ENCODE measurements at places on chromosomes 1 and 21. TPM values are rescaled to one million over a fixed set of nuclear protein-coding genes. Genes with fewer than 3 reads are reported as not detected.

RPRD2 gene
- 20.8 TPM for total RNA-seq

URB2 gene
- 3.2 TPM for total RNA-seq

WNT3A gene
- total RNA-seq: not detected

BMP8B gene
- total RNA-seq: 0.27 TPM

EXOSC10 gene
- 15.8 TPM for total RNA-seq

IL19 gene
- not detected for total RNA-seq

S100A3 gene
- total RNA-seq: 0.70 TPM

EPHX1 gene
- total RNA-seq: 68.6 TPM

EEIG2 gene
- 5.1 TPM for total RNA-seq

C4BPA gene
- 0.08 TPM for total RNA-seq

IFFO2 gene
- total RNA-seq: 4.4 TPM

NBPF4 gene
- not detected for total RNA-seq

DNA sequence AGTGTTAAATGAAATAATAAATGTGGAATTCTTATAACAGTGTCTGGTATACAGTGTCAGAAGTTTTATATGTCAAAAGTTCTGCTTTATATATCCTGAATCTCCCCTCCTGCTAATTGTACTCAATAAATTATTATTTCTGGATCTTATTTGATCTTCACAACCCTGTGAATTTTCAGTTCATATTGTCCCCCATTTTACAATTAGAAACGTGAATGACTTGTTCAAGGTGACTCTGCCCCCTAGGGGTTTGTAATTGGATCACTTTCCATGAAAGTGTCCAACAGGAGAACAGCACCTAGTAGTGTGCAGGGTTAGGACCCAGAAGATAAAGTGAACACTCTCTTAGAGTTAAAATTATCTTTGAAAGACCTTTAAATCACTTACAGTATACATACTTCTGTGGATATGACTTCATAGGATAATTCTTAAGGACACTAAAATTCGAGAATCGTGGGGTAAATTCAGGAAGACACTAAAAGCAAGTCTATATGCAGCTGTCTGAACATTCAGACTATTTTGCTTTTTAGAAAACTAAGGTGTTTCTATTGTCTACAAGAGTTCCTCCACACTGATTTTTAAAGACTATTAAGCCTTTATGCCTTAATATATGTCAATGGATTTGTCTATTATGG is 4.5 kb upstream of the DDR2 start:
- no peak for DNase-seq

- no peak for DNase-seq
Observed at GRCh38 chr1:37776946-37777516, 12.1 kb upstream of the EPHA10 start.

DNA sequence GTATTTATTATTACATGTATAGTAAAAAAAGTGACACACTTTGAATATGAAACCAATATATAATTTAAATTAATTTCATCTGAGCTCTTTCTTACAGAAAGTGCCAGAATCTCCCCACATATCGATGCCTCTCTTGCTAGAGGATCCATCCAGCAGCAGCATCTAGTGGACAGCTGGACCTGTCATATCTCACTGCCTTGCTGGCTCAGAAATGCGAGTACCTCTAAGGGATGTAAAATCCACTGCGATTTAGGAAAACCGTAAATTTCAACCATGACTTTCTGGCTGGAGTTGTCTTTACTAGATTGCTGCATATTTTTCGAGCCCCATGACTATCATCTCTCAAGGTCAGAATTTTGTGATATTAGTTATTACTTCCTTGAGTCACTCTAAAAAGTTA is 333.8 kb downstream of the NEGR1 start:
- DNase-seq: no peak

DNA sequence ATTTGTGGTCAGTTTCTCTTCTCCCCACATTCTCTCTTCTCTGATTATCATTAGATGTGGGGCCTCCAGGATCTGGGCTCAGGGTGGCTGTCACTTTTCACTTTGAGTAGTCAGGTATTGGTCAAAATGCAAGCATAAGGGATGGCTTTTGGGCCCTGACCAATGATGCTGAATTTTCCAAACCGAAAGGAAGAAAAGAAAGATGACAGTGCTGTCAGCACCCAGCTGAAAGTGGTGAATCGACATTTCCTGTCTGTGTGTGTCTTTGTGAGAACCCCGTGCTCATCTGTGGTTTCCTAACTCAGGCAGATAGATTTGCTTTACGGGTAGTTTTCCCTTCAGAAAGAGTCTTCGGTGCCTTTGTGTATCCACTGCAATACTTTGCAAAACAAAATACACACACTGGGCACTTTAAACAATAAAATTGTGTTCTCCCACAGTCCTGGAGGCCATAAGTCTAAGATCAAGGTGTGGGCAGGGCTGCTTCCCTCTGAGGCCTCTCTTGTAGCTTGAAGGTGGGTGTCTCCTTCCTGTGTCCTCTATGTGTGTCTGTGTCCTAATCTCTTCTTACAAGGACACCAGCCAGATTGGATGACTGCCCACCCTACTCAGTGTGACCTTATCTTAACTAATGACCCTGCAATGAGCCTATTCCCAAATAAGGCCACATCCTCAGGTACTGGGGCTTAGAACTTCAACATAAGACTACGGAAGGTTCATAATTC is 274.8 kb upstream of the AJAP1 start:
- DNase-seq: no peak

DNA sequence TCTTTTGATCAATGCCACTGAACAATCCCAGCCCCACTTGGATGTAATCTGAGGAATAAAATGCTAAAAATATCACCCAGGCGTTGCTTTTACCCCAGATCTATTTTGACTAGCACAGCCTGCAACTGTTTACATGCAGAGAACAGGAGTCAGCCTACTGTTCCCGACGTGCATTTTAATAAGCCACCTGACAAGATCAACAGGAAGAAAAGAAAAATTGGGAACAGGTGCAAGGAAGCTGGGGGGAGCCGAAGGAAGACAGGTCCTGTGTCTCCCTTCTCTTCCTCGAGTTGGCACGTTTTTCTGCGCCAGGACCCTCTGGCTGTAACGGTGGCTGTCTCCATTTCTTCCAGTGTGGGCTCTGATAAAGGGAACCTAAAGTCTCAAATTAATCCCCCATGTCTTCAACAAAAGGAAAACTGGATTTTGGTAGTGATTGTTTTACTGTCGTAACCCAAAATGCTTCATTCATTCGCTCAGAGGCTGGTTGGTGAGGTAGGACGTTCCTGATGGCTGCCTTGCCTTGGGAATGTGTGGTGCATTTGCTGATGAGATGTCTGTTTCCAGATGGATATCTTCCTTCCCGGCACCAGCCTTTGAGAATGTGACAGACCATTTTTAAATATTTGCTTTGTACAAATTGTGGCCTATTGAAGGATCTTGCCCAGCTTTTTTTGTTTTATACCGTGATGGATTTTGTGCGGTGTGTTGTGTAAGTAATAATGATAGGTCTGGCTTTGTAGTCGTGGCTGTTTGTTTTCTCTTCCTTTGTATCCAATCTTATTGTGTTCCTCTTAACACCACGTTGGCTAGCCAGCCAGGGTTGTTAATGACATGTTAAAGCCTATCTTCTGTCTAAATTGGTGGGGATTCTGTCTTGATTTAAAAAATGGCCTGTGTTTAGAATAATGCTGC is 117.5 kb downstream of the C1orf21 start:
- no peak for DNase-seq

DNA sequence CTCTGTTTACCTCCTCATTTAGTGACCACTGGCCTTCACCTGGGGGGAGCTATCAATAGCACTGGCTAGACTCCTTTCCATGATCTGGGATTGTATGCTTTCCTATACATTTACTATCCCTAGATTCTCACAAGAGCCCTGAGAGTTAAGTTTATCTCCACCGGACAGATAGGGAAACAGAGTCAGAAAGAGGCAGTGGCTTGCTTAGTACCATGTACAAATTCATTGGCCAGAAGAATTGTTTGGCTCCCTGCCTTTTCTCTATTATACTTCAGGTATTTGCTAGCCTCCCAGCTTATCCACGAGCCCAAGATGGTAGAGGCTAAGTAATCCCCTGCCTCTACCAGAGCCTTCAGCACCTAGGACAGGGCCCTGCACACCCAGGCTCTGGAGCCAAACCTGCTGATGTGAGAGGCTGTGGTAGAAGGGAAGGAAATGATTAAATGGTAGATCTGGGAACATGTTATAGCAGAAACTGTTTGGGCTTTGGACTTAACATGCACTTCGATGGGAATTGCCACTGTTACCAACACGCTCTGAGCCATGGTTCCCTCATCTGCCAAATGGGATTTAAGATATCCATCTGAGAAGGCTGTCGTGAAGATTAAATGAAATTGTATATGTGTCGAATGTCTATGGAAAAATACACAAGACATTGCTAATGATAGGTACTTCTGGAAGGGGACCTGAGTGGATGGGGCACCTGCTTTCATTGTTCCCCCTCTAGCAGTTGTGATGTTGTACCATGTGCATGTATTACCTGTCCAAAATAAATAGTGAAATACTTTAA is 3.1 kb upstream of the BLACAT1 start:
- DNase-seq: no peak

GRCh38 chr1:15693371-15693770 is 9.3 kb downstream of the PLEKHM2 start:
- no peak for DNase-seq

- DNase-seq: no peak
Observed at GRCh38 chr1:233094691-233095090, 144.3 kb downstream of the NTPCR start.

- peak; percentile 79 for DNase-seq
Observed at GRCh38 chr1:219347921-219348391, 174.3 kb downstream of the LYPLAL1 start.

DNA sequence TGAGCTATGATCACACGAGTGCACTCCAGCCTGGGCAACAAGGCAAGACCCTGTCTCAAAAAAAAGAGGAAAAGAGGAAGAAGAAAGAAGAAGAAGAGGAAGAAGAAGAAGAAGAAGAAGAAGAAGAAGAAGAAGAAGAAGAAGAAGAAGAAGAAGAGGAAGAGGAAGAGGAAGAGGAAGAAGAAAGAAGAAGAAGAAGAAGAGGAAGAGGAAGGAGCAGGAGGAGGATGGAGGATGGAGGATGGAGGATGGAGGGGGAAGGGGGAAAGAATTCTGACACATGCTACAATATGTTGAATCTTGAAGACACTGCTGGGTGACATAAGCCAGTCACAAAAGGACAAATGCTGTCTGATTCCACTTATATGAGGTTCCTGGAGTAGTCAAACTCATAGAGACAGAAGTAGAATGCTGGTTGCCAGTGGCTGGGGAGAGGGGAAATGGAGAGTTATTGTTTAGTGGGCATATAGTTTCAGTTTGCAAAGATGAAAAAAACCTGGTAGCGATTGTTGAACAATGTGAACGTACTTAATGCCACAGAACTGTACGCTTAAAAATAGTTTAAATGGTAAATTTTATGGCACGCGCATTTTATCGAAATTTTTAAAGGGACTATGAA is 47.3 kb upstream of the COA6 start:
- no peak for DNase-seq

DNA sequence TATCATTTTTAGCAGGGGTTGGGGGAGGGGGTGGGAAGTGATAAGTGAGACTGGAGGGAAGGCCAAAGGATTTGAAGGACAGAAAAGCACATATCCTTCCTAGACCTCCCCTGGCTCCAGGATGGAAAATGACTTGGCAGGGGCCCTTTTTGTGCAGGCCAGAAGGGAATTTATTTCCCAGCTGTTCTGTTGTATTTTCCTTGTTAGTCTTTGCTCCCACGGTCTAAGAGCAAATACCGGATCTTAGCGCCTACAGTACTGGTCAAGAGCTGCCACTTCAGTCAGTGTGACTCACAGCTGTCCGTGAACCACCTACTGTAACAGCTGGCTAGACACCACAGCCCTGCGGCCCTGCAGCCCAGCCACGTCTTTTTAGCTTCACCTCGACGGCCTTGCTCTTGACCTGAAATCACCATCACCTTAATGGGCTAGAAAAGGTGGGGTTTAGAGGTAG is 51.0 kb upstream of the ERRFI1 start:
- DNase-seq: peak; percentile 72

- DNase-seq: no peak
Observed at GRCh38 chr1:94793296-94793656, 26.9 kb upstream of the SLC44A3 start.

GRCh38 chr1:76264642-76265041 is 190.1 kb downstream of the ST6GALNAC3 start:
- DNase-seq: no peak

GRCh38 chr1:52667290-52667689 is 30.9 kb downstream of the COA7 start:
- DNase-seq: no peak

All from Right ventricle myocardium superior (tissue), 1 donor.